ENCODE measurements at places on chromosomes 3 and 15. TPM values are rescaled to one million over a fixed set of nuclear protein-coding genes. Genes with fewer than 3 reads are reported as not detected.

Gene CHL1
- total RNA-seq: 2.0 TPM

Gene BCHE
- 0.41 TPM for total RNA-seq

DNA sequence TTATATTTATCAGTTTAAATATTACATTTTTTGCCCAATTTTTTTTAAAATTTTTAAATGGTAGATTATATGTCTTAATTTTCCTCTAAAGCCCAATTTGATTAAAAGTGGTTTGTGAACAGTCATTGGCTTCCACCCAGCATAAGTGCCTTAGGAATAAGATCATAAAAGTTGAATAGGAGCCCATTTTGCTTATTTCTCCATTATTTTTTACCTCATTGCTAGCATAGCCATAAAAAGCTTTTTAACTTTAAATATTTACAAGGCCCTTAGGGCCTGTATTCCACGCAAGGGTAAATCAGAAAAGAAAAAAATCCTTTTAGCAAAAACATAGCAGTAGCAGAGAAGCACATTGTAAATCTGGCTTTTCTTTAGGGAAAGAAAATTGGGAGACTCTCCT lies 9.0 kb downstream of the TTC14 start:
- H3K4me3 ChIP-seq: no peak overlapping the region
- H3K4me1 ChIP-seq: no peaks in the 10 kb centered on the region
- H3K27me3 ChIP-seq: no peaks in the 10 kb centered on the region

GRCh38 chr3:144429719-144430121 lies 458.1 kb downstream of the DIPK2A start:
- H3K4me1 ChIP-seq: peaks cover 5% of the 10 kb centered on the region
- DNase-seq: no peak
- H3K27me3 ChIP-seq: no peaks in the 10 kb centered on the region
- no peaks in the 10 kb centered on the region for H3K36me3 ChIP-seq
- no peak overlapping the region for H3K4me3 ChIP-seq
- no peak overlapping the region for H3K27ac ChIP-seq

- no peaks in the 10 kb centered on the region for H3K4me1 ChIP-seq
- no peak overlapping the region for H3K27ac ChIP-seq
- H3K4me3 ChIP-seq: no peak overlapping the region
These were observed 4.5 kb downstream of the CCR5 start for GRCh38 chr3:46375218-46375617.

DNA sequence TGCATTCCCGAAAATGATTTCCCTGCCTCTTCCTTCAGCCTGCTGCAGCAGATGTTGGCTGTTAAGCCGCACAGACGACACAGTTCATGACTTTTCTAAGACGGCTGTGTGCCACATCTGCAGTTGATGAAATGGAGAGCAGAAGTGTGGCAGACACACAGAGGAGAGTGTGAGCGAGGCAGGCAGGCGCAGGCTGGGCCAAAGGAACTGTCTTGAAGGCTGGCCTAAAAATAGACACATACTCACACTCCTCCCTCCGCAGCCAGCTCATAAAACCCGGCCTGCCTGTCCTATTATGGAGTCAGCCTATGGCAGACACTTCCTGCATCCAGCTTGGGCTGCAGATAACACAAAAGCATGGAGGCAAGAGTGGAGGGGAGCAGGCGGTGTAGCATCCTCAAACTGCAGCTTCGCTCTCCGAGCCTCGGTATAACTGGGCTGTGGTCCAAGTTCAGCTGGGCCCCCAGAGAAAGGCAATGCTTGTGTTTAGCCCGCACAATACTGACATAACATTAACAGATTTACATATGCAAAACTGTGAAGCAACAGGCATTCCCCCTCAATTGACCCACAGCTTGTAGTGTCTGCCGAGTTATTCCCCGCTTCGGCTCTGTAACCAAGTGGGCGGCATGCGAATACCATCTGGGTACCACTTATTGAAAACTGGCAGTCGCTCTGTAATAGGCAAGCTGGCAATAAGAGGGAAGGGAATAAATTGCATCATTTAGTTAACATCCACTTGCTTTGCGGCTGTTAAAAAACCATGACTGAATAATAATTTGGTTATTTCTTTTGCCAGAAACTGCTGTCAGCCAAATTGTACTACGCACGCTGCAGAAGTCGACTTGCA lies 40.8 kb downstream of the FOXP1 start:
- no peaks in the 10 kb centered on the region for H3K27me3 ChIP-seq
- DNase-seq: peak; percentile 67
- H3K4me1 ChIP-seq: peaks cover 29% of the 10 kb centered on the region
- H3K4me3 ChIP-seq: peak overlapping the region; percentile 70
- H3K36me3 ChIP-seq: no peaks in the 10 kb centered on the region

GRCh38 chr3:69008980-69009379 lies 4.5 kb downstream of the EOGT start:
- H3K27ac ChIP-seq: peak overlapping the region; percentile 100
- H3K27me3 ChIP-seq: no peaks in the 10 kb centered on the region
- H3K36me3 ChIP-seq: peaks cover 7% of the 10 kb centered on the region
- no peak for DNase-seq
- H3K4me1 ChIP-seq: peaks cover 33% of the 10 kb centered on the region

Gene PRR23E
- not detected for total RNA-seq

DNA sequence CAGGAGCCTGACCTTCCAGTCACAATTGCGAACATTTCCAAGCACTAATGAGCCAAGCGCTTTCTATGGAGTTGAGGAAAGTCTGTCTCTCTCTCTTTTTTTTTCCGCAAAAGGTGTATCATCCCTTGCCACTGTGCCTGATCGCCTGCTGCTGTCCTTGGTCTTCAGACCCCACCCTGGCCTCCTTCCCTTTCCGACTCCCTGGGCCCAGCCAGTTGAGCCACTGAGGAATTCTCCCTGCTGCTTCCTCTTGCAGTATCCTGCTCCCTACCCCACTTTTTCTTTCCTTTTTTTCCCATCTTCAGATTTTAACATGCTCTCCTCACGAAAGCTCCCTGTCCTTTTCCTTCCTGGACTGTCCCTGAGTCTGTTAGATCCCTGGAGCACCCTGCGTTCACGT lies 396.5 kb upstream of the C2CD4B start:
- H3K27ac ChIP-seq: no peak overlapping the region
- H3K4me1 ChIP-seq: peaks cover 25% of the 10 kb centered on the region
- no peaks in the 10 kb centered on the region for H3K27me3 ChIP-seq
- no peak for DNase-seq

Gene AQP9
- 0.95 TPM for total RNA-seq

DNA sequence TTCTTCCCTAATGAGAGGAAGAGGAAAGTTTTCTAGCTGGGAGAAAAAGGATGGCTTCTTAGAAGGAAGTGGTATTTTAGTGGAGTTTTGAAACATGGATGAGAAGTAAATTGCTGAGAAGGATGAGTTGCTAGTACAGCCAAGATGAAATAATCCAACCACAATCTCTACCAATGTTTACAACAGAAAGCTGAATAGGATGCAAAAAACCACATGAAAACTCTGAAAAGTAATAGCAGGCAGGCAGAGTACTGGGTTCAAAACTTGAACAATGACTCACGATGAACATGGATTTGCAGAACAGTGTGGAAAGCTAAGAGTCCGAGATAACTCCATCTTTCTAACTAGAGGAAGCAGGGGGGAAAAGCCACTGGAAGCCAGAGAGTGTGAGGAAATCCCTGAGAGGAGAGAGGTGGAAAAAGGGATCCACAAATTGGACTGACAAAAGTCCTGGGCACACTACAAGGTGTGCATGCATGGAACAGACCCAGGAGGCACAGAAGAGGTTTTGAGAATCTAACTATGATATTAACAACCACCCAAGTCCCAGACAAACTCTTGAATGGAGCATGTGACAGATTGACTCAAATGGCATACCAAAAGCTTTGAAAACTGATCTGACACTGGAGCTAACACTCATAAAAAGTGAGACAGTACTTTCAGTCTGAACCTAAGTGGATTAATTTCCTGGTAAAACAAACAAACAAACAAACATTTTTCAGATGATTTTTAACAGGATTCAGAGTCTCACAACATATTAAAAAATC lies 76.7 kb downstream of the ST6GAL1 start:
- peaks cover 15% of the 10 kb centered on the region for H3K4me1 ChIP-seq
- no peak overlapping the region for H3K4me3 ChIP-seq
- H3K36me3 ChIP-seq: no peaks in the 10 kb centered on the region

Gene CHST2
- total RNA-seq: 11.3 TPM

GRCh38 chr15:92745845-92746271 lies 90.3 kb upstream of the FAM174B start:
- H3K4me1 ChIP-seq: no peaks in the 10 kb centered on the region
- H3K36me3 ChIP-seq: no peaks in the 10 kb centered on the region
- no peak overlapping the region for H3K4me3 ChIP-seq
- no peak for DNase-seq
- no peak overlapping the region for H3K27ac ChIP-seq

Gene SCN11A
- 0.07 TPM for total RNA-seq

Gene ARF4
- total RNA-seq: 139 TPM

Gene SEMA3B
- 57.2 TPM for total RNA-seq

GRCh38 chr3:86867982-86868381 lies 123.0 kb downstream of the VGLL3 start:
- DNase-seq: no peak
- H3K4me1 ChIP-seq: no peaks in the 10 kb centered on the region
- no peaks in the 10 kb centered on the region for H3K27me3 ChIP-seq
- H3K27ac ChIP-seq: no peak overlapping the region

GRCh38 chr3:30435861-30436331 lies 170.5 kb upstream of the TGFBR2 start:
- no peaks in the 10 kb centered on the region for H3K36me3 ChIP-seq
- peaks cover 55% of the 10 kb centered on the region for H3K4me1 ChIP-seq
- H3K27ac ChIP-seq: peak overlapping the region; percentile 67
- H3K27me3 ChIP-seq: no peaks in the 10 kb centered on the region
- no peak for DNase-seq
- peak overlapping the region; percentile 17 for H3K4me3 ChIP-seq

GRCh38 chr3:71310980-71311660 lies 272.4 kb downstream of the FOXP1 start:
- no peaks in the 10 kb centered on the region for H3K27me3 ChIP-seq
- peaks cover 31% of the 10 kb centered on the region for H3K4me1 ChIP-seq
- DNase-seq: no peak
- no peaks in the 10 kb centered on the region for H3K36me3 ChIP-seq

GRCh38 chr3:155231792-155232191 lies 61.7 kb downstream of the STRIT1 start:
- H3K27ac ChIP-seq: no peak overlapping the region
- H3K4me1 ChIP-seq: peaks cover 8% of the 10 kb centered on the region
- H3K36me3 ChIP-seq: no peaks in the 10 kb centered on the region
- no peak overlapping the region for H3K4me3 ChIP-seq

Gene ALDH1L1
- 62.5 TPM for total RNA-seq

DNA sequence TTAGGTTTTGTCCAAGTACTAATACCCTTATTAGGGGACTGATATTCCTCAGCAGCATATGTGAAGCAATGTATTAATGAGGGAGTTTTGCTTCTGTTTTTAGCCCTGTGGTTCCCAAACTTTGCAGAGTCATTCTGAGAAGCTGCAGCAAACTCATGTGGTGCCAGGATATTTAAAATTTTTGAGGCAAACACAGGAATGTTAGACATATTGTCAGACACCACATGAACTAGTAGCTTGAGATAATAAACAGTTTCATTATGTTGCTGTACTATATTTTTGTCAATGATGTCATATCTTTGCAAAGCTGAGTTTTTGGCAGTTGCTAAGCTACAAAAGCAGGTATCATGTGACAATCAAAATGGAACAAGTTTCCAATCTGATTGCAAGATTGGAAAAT lies 36.6 kb downstream of the ATP6V1A start:
- peaks cover 9% of the 10 kb centered on the region for H3K36me3 ChIP-seq
- peaks cover 8% of the 10 kb centered on the region for H3K4me1 ChIP-seq
- DNase-seq: no peak
- peak overlapping the region; percentile 56 for H3K27ac ChIP-seq
- no peaks in the 10 kb centered on the region for H3K27me3 ChIP-seq

Gene FGF12
- total RNA-seq: 1.5 TPM

GRCh38 chr15:79740561-79740960 lies 156.3 kb downstream of the MTHFS start:
- H3K27me3 ChIP-seq: no peaks in the 10 kb centered on the region
- H3K4me1 ChIP-seq: no peaks in the 10 kb centered on the region
- H3K27ac ChIP-seq: no peak overlapping the region
- DNase-seq: no peak
- H3K36me3 ChIP-seq: no peaks in the 10 kb centered on the region

Gene CCDC54
- not detected for total RNA-seq

Gene UROC1
- total RNA-seq: not detected

- no peaks in the 10 kb centered on the region for H3K27me3 ChIP-seq
- H3K27ac ChIP-seq: no peak overlapping the region
- no peaks in the 10 kb centered on the region for H3K36me3 ChIP-seq
- H3K4me3 ChIP-seq: no peak overlapping the region
- no peaks in the 10 kb centered on the region for H3K4me1 ChIP-seq
- DNase-seq: no peak
These were observed 704.8 kb upstream of the CFAP20DC start for GRCh38 chr3:59754456-59755129.

GRCh38 chr3:30704931-30705890 lies 98.8 kb downstream of the TGFBR2 start:
- no peaks in the 10 kb centered on the region for H3K4me1 ChIP-seq
- H3K36me3 ChIP-seq: no peaks in the 10 kb centered on the region
- no peak for DNase-seq
- H3K27me3 ChIP-seq: no peaks in the 10 kb centered on the region

Gene CXCR6
- total RNA-seq: 4.9 TPM

Gene ANKUB1
- not detected for total RNA-seq

Gene CFAP20DC
- not detected for total RNA-seq

DNA sequence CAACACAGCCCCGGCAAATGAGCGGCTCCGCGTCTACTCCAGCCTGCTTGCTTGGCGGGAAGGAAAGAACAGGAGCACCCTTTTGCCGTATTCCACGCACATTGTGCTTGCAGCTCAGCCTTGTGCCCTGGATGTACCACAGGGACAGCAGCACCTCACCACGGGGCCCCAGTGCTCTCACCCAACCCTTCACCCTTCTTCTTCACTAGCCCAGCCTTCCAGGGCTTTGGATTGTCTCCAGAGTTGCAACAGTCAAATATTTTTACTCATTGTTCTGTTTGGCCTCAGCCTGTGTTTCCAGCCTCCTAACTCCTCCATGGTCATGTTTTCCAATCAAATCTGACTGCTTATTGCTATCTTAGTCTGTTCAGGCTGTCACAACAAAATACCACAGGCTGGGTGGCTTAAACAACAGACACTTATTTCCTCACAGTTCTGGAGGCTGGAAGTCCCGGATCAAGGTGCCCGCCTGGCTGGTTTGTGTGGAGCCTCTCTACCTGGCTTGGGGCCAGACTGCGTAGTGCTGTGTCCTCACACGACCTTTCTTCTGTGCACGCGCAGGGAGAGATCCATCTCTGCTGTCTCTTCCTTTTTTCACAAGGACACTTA lies 79.2 kb upstream of the ABHD17C start:
- H3K4me3 ChIP-seq: no peak overlapping the region
- no peaks in the 10 kb centered on the region for H3K4me1 ChIP-seq
- H3K27ac ChIP-seq: no peak overlapping the region

Data from thoracic aorta (tissue), 2 donors.